ENCODE measurements at places on chromosomes 3 and 15.

DNA sequence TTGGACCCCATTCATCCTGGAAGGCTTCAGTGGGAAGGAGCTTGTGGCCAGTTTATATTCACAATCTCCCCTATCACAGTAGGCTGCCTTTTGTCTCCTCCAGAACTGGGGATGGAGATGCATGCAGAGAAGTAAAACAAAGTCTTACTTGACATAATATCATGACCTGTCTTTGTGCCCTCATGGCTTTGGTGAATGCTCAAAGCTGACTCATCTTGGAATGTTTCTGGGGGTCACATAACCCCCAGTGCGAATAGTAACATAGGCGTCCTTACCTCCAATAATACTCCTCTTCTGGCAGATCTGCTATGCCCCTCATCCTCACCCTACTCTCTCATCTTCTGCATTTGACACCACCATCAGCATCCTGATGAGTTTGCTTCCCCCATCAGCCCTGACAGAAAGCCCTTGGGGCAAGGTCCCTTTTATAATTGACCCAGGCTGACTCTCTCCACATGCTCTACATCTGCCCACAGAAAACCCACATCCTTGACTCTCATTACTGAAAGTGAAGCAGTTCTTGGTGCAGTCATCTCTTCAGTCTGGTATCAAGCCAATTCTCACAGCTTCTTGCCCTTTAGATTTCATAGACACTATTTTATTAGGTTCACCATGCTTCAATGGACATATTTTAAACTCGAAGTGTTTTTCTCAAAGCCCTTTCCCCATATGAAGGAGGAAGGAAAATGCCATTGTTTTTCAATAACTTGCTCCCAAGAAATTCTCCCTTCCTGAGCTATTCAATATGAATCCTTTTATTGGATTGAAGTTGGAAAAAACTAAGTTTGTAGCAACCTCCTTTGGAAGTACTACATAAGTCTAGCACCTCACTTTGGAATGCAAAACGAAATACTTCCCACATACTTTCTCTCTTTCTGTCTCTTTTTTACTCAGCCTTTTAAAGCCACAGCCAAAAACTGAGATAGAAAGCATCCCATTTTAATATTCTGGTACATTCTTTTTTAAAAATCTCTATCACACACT is 36.6 kb downstream of the OSTN start:
- peak; percentile 81 for DNase-seq

GRCh38 chr15:68640791-68641331 is 62.1 kb downstream of the CORO2B start:
- DNase-seq, result no peak

DNA sequence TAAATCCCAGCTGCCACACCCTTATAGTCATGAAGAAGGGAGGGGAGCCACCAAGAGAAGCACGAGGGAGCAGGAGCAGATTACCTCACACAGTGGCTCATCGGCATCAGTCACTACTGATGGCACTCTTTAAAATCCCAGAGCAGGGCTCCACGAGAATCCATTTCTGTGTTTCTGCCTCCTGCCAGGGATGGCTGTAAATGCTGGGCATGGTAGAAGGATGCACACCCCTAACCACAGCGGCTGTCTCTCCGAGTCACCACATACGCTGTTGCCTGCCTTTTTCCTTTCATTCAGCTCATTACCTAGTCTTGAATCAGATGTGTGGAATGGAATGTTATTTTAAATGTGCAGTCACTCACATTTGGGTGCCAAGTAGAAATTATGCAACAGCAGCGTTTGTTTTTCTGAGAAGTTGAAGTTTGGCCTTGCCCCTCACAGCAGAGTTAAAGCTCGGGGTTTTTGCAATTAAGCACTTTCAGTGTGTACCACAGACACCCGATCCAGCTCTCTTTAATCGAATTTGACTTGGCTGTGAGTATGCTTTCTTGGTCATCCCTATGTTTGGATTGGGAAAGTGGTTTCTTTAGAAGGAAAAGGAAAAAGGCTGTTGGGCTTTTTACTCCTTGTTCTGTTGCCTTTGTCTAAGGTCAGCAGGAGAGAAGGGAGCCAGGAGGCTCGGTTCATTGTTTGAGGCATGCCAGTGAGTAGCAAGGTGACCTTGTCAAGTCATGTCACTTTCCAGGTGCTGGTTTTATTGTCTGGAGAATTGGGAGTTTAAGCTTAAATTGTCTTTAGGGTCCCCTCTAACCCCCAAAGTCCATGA is 284.2 kb upstream of the TPM1 start:
- no peak for DNase-seq

DNA sequence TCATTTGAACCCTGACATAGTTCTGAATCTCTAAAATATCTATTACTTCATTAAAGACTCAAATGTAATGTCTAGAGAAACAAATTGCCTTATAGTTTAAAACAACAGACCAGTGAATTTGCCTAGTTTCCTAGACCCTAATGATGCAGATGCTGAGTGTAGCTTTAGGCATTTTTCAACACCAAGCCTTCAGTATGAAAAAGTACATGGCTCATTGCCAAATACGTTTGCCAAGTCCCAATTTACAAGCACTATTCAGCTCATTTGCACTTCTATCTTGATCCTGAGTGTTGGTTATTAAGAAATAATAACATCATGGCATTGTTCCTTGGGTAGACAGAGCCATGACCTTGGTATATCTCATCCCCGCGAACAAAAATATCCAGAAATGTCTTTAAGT is 46.8 kb downstream of the EOMES start:
- DNase-seq, result no peak

- DNase-seq, result no peak
Measured at GRCh38 chr3:146100825-146101444, 60.0 kb downstream of the PLOD2 start.

DNA sequence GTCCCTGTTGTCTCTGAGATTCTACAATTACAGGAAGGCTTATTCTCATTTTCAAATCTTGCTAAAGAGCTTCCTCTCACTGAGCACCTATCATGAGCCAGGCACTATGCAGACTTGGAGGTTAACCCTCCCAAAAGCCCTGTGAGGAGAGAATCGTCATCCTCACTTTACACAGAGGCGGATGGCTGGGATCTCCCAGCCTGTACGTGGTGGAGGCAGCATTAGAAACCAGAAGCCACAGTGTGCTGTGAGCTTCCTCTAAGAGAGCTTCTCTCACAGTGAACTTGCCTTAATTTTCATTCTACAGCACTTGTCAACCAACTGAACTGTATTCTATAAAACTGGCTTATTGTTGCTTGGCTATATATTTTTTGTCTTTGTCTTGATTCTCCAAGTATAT is 6.1 kb upstream of the DGKG start:
- no peak for DNase-seq

GRCh38 chr3:14988988-14989394 is 41.6 kb downstream of the NR2C2 start:
- peak; percentile 88 for DNase-seq

DNA sequence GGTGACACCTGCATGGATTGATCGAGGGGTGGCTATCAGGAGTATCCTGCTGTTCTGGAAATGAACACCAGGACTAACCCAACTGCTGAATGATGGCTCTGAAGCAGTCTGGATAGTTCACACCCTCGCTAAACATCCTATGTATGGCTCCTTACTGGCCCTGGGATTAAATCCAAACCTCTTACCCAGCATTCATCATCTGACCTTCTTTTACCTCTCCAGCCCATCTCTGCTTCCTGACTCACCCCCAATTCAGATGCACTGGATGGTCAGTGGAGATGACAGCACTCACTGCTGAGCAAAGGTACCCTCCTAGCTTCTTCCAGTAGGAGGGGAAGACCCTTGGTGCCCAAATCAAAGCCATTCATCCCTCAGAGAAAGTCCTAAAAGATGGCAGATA is 235.2 kb upstream of the TRIM42 start:
- DNase-seq, result no peak

DNA sequence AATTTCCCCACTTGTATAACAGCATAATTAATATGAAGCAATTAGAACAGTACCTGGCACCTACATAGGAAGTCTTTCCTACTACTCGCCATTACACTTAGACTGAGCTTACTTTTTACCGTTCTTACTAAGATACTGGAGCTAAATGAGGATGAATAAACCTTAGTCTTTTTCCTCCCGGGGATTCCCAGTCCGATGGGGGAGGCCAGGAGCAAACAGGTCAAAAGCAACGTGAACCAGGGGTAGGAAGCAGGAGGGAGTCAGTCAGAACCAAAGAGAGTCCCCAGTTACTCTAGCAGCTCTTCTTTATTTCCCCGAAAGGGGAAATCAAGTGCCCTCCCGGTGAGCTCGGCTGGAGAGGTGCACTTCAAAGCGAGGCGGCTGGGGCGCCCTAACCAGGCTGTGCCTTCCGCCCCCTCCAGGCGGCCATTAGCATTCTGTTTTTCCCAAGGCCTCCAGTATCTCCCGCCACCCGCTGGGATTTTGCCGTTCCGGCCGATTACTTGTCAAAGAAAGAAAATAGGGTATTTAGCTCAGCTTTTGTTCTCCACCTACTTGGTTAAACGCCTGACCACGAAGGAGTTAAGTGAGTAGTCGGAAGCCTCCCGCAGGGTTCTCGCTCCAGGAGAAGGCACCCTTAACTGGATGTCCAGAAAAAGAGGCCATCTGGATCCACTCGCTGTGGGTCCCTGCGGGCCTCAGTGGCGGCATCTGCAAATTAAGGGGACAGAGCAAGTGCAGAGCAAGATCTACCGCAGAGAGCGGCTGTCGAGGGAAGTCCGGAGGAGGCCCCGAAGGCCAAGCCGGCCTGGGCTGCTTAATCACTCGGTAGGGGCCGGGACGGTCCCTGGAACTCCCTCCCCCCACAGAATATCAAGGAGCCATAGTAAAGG is 6.3 kb upstream of the EOMES start:
- DNase-seq, result no peak

- no peak for DNase-seq
Measured at GRCh38 chr3:138781012-138781470, 53.7 kb downstream of the PIK3CB start.

DNA sequence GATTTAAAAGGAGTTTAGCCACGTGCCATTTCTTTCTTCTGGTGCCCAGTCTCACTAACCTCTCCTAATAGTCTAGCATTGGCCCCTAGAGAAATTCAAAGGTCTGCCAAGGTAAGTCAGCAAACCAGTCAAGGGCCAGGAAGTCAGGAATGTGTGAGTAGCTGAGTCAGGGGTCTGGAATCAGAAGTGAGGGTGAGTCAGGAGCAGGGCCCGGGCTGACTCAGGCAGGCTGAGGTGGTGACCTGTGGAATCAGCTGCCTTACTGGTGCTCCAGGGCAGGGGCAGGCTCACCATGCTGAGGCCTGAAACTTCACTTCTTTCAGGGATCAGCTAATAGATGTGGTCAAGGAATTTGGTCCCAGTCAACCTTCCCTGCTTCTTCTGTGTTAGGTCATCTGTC is 105.8 kb upstream of the MYZAP start:
- DNase-seq, result no peak

DNA sequence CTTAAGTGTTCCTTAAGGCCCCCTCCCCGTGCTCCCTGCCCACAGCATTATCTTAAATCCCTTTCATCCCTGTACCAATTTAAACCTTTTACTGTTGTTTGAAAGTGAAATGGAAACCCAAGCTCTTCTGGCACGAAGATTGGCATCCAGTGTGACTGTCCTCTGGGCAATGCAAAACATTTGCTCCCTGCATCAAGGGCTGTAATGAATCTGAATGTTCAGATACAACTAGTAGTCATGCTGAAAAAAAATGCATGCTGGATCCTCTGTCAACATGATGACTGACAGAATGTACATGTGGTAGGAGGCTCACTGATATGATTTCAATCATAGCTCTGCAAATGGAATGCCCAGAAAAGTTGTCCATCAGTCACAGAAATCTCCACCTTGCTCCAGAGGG is 8.1 kb upstream of the CDIN1 start:
- DNase-seq, result no peak

GRCh38 chr15:66757521-66757920 is 55.5 kb downstream of the SMAD6 start:
- no peak for DNase-seq

GRCh38 chr15:77426871-77427270 is 6.2 kb downstream of the HMG20A start:
- DNase-seq, result no peak

GRCh38 chr3:71127052-71127831 is 456.3 kb downstream of the FOXP1 start:
- no peak for DNase-seq

DNA sequence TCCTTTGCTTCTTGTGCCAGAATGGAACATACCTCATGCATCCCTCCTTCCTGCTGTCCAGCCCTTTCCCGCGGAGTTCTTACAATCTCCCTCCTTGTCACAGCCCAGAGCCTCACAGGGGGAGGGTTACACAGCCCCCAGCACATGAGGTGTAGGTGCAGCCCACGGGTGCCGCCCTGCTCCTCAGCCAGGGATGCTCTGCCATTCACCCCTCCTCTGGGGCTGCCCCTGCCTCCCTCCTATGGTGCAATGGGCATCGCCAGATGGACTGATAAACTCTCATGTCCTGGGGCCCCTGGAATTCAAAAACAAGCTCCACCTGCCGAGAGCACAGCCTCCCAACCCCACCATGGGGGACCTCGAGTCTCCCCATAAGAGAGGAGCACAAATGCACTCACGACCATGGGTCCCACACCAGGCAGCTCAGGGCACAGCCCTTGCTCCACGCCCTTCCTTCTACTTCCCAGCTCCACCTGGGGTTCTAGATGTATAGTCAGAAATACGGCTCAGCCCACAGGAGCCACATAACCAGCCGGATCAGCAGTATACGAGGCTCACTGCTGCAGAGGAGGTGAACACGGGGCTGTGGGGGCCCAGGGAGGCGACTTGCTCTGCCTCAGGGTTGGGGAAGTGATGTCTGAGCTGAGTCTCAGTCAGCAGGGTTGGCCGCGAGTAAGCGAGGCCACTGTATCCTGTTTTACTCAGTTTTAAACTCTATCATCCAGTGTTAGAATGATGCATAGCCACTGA is 269.7 kb upstream of the LYSMD4 start:
- DNase-seq, result no peak

DNA sequence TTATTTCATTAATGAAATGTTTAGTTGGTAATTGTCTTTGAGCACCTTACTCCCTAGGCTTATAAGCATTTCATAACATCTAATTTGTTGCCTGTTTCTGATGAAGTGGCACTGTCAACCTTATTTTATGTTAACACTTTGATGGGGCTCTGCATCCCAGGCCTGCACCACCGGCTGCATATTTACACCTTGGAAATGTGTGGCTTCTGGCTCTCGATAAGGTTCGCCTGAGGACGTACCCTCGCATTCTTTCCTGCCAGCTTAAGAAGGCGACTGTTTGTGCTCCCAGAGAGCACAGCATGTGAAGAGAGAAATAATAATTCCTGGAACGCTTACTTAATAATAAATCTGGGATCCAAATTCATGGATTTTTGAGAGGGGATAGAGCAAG is 763.3 kb upstream of the CFAP20DC start:
- no peak for DNase-seq

Data from GM12864 (cell line).